Lower leg skin (tissue), 4 donors: ENCODE measurements at places on chromosomes 3 and 15. TPM values are rescaled to one million over a fixed set of nuclear protein-coding genes. Genes with fewer than 3 reads are reported as not detected.
A peak's percentile ranks its signal among the peaks of the same experiment; 100 is the strongest.

DNA sequence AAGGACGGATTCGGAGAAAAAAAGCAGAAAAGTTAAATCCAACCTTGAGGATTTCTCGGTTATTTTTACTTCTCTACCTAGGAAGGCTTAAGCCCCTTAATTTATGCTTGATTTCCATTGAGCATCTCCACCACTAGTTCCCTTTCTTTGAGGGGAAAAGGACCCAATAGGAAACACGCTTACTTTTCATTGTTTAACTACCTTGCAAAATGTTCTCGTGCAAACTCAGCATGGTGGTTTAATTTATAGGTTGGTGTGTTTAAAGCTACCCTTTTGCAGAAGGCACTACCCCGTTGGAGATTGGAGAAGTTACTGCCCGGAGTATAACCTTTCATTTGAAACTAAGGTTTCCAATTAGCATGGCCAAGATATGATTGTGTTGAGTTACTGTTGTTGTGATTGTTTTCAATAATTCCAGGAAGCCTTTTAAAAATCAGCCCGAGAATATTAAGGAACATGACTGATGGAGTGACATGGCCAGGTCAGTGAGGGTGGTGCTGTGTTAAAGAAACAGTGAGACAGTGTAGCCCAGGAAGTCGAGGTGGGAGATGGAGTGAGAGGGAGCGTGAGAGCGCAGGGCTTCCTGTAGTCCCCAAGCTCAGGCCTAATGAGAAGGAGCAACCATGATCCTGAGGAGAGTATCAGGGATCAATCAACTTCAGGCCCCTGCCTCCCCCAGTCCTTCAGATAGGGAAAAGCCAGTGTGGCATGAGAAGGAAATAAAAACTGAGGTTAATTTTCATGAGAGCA, 76.6 kb downstream of the AQP9 start:
- no peak for DNase-seq

GRCh38 chr15:39589815-39590644, 9.2 kb downstream of the THBS1 start:
- DNase-seq, result no peak

GRCh38 chr15:78507831-78508160, 419 bp downstream of the HYKK start:
- DNase-seq, result no peak

DNA sequence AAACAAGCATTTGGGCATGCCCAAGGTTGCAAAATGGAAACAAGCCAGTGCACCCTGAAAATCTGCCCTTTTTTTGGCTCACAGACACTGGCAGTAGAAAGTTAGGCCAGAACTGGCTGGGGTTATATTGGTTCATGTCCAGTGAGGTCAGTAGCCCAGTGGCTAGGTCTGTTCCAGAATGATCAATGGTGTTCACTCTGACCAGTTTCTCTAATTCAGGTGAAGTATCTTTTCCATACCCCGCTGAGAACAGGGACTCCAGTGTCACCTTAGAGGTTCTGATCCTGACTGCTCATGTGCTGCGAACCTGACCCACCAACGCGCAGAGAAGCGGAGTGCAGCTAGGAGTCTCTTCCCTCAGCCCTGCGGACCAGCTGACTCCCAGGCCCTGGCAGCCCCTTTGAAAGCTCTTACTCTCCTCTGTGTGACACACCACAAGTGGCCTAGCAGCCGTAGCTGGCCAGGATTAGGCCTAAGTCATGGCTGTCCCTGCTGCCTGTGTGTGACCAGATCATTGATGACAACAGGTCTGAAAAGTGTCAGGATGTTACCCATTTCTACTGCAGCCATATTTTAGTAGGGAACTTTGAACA, 123.5 kb downstream of the GHSR start:
- peak; percentile 70 for DNase-seq

DNA sequence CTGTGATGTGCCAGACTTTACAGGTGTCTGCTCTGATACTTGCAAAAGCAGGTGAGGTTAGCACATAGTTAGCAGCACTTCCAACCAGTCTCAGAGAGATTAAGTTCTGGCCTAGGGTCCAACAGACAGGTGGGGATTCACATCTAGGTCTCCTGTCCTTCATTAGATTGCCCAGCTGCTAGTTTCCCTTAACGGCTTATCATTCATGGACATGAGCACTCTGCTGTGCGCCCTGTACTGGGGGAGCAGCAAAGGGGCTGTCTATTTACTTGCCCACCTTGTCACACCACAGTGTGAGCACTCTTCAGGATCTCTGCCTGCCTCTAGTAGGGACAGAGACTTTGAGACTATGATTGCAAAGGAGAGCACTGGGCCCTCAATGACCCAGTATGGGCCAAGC, 8.7 kb downstream of the SPSB4 start:
- DNase-seq, result no peak

DNA sequence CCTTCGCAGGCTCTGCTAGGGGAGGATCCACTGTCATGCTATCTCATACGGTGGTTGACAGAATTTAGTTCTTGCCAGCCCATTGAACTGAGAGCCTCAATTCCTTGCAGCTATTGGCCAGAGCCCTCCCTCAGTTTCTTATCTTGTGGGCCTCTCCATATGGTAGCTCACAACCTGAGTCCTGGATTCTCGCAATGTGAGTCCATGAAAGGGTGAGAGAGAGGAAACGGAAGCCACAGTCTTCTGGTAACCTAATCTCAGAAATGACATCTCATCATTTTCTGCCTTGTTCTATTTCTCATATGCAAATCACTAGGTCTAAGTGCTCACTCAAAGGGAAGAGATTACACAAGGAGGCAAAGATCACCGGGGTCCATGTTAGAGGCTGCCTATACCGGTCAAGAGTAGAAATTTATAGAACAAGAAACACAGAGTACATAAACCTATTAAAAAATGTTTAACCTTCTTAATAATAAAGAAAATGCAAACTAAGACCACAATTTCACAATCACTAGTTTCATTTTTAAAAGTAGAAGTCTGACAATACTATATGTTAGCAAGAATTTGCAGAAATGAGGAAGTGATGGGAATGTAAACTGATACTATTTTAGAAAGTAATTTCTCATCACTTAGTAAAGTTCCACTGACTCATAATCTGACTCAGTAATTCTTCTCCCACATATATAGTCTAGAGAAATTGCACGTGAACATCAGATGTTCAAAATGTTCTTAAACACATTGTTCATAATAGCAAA, 378.4 kb upstream of the AGTR1 start:
- DNase-seq, result no peak

KIF15 gene
- total RNA-seq, result 3.5 TPM

EPHA6 gene
- 0.23 TPM for total RNA-seq
